Glomerular endothelial cell (primary cell): ENCODE measurements at places on chromosomes 6 and 20.
A peak's percentile ranks its signal among the peaks of the same experiment; 100 is the strongest.

- DNase-seq = no peak
These were observed 225.3 kb downstream of the TPBG start for GRCh38 chr6:82588859-82589412.

GRCh38 chr6:157762636-157763035 lies 60.4 kb upstream of the SNX9 start:
- no peak for DNase-seq

GRCh38 chr6:1461207-1461606 lies 71.8 kb downstream of the FOXF2 start:
- no peak for DNase-seq

DNA sequence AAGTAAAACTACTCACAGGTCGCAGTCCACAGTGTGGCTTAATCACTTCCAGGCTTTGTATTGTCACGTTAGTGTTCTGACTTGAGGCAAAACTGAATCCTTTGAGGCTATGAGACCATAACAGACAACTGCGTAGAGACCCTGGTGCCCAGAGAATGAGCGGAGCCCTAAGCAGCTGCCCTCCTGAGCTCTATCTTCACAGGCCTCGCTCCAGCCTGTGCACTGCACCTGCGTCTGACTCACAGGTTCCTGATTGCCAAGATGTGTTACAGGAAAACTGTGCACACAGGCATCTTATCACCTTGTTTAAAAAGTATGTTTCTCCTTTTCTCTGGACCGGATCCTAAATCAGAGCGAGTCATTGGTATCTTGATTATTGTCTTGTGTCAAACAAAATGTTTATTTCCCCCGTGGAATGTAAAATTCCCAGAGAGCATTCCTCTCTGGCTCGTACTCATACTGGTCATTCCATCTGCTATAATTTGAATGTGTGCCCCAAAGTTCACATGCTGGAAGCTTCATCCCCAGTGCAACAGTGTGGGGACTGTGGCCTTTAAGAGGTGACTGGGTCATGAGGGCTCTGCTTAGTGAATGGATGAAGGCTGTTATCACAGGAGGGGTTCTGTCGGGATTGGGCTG lies 25.7 kb downstream of the PRR18 start:
- DNase-seq = no peak

- no peak for DNase-seq
These were observed 379.5 kb upstream of the POU3F2 start for GRCh38 chr6:98454809-98455322.

DNA sequence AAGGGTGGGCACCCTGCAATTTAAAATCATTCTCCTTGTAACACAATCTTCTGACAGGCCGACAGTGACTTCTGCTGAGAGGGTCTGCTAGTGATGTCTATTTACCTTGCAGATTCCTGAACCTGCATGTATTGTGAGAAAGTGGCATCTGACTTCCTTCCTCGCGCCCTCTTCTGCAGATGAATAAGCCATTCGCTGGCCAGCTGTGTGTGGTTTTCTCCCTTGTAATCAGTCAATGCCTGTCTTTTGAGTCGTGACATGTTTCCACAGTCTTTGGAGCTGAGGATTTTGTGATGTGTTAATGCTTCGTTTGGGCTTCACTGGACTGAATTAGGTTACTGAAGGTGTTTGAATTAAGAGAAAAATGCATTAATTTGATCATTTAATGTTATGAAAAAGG lies 125.3 kb downstream of the GRM1 start:
- no peak for DNase-seq

- no peak for DNase-seq
These were observed 268.2 kb downstream of the CDC5L start for GRCh38 chr6:44655412-44656342.

GRCh38 chr6:157611406-157611805 lies 211.6 kb upstream of the SNX9 start:
- no peak for DNase-seq

DNA sequence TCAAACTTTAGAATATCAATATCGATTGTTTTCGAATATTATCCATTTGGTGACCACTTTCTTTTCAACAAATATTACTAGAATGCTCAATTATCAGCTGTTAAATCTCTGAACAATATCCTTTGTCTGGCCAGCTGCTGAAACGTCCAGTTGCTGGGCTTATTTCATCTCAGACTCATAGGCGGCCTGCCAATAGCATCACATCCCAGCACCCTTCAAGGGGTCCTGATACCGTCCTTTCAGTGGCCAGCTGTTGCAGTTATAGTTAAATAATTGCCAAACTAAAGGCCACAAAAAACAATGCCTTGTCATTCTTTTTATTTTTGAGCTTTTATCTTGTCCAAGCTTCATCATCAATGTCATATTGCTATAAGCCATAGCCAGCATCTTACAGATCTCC lies 1006.8 kb upstream of the MANEA start:
- DNase-seq = no peak

DNA sequence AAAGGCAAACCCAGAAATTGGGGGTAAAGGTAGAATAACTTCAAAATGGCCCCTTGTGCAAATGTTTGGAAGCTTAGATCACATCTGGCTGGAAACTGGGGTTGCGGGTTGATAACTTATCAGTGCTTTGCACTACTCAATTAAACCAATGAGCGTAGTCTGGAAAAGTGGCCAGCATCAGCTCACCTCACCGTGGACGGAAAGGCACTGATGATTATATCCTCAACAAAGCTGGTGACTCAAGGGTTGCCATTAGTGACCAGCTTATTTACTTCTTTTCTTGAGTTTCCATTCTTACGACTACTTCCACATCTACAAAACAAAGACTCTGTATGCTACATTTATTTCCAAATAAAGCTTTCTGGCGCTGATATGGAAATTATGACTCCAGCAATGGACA lies 198.5 kb upstream of the HEY2 start:
- DNase-seq = peak; percentile 93

GRCh38 chr6:372336-372911 lies 19.1 kb upstream of the IRF4 start:
- DNase-seq = no peak

DNA sequence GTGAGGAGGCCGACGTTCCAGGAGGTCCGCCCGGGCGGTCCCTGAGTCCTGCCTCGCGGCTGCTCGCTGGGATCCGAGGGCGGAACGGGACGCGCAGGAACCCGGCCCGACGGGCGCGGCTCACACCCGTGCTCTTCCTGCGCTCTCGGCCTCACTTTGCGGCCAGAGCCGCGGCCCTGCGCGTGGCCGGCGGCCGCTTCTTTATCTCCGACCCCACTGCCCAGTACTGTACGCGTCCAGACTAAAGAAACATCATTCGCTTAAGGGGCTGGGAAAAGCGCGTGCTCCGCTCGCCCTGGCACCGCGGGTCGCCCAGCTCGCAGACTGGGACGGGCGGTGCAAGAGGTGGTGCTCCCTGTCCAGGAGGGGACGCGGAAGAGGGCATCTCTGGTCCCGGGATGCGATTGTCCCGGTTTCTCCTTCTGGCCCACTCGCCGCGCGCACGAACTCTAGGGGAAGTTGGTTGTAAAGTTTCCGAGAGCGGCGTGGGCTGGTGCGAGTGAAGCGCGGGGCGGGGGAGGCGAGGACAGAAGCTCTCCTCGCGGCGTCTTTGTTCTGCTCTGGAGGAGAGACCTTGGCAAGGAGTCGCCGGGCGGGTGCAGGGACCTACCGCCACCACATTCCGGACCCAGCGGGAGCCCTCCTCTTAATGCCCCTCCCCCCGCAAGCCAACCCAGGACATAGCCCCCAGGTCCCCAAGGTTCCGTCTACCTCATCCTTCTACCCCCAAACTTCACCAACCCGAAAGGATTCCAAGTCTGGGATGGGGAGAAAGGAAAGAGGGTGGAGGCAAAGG lies 71.0 kb downstream of the SOX4 start:
- DNase-seq = no peak

GRCh38 chr6:45952168-45952529 lies 63.5 kb downstream of the CLIC5 start:
- DNase-seq = no peak

DNA sequence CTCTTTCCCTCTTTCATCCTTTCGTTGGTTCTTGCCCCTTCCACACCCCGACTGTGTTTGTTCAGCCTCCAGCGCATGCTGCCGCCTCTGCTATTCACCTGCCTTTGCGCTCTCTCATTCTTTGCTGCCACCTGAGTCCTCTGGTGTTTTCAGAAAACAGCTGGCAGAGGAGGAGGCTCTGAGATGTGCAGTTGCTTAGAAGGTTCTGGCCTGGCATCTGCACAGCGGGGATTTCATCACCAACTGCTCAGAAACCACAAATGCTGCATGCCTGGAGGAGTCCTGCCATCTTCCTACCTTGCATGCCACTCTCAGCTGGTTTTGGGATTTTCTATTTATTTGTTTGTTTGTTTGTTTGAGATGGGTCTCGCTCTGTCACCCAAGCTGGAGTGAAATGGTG lies 39.2 kb upstream of the CLDN20 start:
- DNase-seq = no peak

DNA sequence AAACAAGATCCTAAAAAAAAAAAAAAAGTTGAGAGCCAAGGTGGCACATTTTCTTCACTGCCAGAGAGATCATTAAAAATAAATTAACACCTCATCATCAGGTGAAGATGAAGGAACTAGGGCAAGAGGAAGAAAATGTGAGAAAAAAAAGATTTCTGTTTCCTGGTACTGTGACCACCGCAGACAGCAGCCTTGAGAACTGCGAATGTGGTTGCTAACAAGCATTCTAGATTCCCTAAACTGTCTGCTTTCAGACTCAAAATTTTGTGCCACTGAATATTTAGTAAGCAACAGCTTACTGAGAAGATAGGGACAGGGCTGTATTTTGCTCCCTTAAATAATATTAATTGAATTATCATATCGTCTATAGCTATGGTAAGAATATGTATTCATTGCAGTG lies 24.1 kb upstream of the MBOAT1 start:
- no peak for DNase-seq

GRCh38 chr6:44341095-44341890 lies 1.2 kb upstream of the SPATS1 start:
- no peak for DNase-seq

DNA sequence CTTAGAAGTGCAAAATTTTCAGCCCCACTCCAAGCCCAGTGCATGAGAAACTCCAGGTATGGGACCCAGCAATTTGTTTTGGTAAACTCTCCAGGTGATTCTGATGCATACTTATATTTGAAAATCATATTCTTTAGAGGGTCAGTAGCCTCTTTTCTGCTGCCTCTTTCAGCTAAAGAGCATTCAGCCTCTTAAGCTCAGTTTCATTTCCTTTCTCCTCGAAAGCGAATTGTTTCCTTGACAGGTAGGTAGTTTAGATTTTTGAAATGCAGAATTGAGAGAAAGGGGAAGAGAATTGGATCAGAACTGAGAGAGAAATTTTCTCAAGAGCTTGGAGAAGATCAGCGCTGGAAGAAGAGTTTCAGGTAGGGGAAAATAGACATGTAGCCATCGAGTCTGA lies 995.8 kb upstream of the FLRT3 start:
- DNase-seq = no peak

DNA sequence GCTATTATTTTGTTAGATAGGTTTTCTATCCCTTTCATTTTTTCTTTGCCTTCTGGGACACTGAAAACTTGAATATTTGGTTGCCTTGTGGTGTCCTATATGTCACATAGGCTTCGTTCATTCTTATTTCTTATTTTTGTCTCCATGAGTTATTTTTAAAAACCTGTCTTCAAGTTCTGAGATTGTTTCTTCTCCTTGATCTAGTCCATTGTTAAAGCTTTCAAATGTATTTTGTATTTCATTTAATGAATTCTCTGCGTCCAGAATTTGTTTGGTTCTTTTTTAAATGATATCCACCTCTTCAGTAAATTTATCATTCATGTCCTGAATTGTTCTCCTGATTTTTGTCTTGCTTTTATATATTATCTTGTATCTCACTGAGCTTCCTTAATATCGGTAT lies 243.2 kb upstream of the BMP2 start:
- DNase-seq = no peak

DNA sequence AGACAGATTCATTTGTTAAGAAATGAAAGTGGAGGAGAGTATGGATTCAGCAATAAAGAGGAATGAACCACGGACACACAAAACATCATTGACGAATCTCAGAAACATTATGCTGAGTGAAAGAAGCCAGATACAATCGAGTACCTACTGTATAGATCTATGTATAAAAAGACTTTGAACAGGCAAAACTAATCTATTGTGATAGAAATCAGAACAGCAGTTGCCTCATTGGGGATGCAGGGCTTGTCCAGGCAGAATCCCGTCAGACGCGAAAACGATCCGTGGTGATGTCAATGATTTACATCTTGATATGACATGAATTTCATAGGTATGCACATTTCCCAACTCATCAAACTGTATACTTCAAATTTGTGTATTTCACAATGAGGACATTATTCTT lies 265.2 kb downstream of the CBLN4 start:
- DNase-seq = no peak

- no peak for DNase-seq
These were observed 21.8 kb upstream of the AHI1 start for GRCh38 chr6:135519348-135519747.

GRCh38 chr20:40370800-40371199 lies 318.2 kb downstream of the MAFB start:
- DNase-seq = no peak

- DNase-seq = no peak
These were observed 47.2 kb downstream of the FIG4 start for GRCh38 chr6:109738255-109738654.

- DNase-seq = no peak
These were observed 6.9 kb upstream of the RPS6KA2 start for GRCh38 chr6:166633732-166634535.

DNA sequence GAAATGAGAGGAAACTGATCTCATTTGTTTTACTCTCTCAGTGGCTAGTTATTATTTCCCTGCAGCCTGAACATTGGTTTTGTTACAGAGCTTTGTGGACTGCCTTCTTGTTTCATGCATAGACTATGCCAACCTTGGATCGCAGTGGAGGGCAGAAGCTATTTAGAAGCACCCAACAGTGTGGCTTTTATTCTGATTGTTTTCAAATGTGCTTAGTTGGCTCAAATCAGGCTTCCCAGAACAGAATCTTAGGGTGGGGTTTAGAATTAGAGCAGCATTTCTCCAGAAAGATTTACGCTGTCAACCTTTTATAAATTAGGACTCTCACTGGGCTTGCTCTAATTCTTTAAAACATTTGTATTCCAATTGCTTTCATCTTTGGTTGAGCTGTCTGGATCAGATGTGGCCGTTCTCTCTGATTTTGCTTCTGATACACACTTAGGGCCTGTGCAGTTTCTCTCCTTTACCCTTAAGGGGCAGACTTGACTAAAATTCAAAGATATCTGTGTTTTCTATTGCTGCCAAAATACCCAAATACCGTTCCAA lies 210.3 kb downstream of the BCKDHB start:
- no peak for DNase-seq

DNA sequence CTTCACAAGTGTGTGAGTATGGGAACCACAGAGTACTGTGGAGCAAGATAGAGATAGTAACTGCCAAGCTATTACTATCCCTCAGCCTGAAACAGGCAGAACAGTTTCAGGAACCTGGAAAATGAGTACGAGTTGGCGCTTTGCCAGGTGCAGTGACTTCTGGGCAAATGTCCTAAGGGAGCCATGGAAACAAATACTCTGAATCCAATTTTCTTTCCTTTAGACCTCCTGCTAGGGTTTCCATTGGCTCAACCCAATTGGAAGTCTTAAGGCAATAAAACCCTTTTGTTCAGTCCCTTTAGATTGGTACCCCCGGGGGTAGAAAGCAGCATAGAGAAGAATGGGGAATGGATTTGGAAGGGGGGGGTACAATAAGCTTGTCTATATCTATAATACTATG lies 205.0 kb upstream of the EPHA7 start:
- DNase-seq = no peak

- no peak for DNase-seq
These were observed 466.9 kb upstream of the NRSN1 start for GRCh38 chr6:23659125-23659524.

- no peak for DNase-seq
These were observed 137.8 kb downstream of the PCSK2 start for GRCh38 chr20:17364681-17365080.

GRCh38 chr6:107314531-107314939 lies 144.8 kb downstream of the PDSS2 start:
- no peak for DNase-seq
